ENCODE measurements at places on chromosomes 2 and 18.

DNA sequence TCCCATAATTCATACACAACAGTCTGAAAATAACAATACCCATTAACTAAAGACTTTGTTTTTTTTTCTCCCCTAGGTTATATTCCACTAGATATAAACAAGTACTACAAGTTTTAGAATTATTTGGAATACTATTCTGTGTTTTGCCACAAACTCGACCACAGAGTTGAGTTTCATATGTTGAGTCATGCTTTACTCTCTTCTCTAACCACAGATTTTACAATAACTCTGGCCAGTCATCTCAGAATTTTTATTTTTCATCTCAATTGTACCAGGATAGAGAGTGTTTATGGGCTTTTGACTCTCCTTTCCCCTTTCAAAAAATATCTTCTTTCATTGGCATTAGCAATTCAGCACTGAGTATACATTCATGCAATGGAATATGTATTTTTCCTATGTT, 348.7 kb upstream of the GALNT5 start:
- DNase-seq: no peak

DNA sequence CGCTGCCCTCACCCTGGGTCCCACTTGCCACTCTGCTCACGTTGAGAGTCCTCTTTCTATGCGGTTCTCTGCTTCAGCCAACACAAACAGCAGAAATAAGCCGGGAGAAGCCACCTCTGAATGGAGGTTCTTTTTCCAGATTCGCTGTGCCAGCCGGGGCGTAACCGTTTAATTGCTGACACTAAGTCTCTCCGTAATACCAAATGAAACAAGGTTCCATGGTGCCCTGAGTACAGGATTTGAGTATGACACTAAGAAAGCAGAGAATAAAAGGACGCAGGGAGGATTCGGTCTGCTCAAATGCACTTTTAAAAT, 37.6 kb downstream of the CTIF start:
- DNase-seq: no peak

DNA sequence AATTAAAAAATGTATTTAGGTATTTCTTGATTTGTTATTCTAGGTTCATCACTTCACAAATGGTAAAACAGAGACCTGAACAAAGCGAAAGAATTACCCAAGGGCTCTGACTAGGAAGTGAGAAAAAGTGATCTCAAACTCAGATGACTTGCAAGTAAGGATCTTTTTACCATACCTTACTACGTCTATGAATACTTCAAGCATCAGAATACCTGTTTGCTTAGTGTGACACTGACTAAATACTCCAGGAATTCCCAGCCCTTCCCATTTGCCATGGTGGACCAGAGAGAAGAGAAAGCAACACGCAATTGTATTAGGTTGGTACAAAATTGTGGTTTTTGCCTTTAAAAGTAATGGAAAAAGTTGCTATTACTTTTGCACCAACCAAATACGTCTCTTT, 35.8 kb upstream of the FIGN start:
- DNase-seq: no peak

DNA sequence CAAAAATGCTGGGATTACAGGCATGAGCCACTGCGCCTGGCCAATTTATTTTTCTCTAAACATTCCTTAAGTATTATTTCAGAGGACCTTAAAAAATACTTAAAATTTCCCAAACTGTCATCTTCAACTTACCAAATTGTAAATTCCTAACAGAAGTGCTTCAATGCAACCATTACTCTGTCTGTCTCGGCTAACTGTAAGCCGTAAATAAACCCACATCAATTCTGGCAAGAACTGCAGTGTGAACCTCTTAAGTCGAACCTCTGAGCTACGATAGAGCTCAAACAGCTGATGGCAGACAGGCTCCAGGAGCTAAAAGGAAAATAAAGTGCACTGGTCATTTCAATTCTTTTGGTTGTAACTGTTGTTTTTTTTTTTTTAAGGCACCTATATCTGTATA, 53.4 kb upstream of the ORC2 start:
- no peak for DNase-seq

DNA sequence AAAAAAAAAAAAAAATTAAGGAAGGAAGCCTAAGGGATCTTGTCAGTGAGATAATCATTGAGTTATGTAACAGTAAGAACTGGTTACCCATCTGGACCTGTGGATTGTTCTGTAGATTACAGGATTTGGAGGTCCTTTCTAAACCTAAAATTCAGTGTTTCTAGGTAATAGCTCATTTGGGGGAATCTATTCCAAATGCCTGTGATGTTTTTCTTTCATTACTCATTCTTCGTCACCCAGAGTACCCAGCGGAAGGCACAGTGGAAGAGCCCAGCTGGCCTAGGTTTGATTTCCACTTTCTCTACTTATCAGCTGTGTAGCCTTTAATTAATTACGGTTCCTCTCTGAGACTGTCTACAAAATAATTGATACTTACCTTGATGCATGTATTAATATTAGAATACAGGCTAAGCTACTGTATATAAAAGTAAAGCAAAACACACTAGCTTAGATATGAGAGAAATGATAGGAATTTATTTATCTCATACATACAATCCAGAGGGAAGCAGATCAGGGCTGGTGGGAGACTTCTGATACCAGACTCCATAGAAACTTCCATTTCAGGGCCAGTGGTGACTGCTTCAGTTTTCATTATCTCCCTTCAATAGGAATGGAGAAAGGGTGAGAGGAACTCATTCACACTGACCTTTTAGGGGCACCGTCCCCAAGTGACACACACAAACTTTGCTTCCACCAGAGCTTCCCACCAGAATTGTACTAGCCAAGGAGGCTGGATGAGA, 115.8 kb upstream of the NOSTRIN start:
- no peak for DNase-seq

- no peak for DNase-seq
Observed at GRCh38 chr2:200596774-200597570, 11.2 kb downstream of the AOX1 start.

- DNase-seq: no peak
Observed at GRCh38 chr2:53104263-53104662, 663.3 kb upstream of the CHAC2 start.

- peak; percentile 41 for DNase-seq
Observed at GRCh38 chr2:96143848-96144480, 1.3 kb downstream of the DUSP2 start.

GRCh38 chr2:158214431-158214830, 112.8 kb downstream of the UPP2 start:
- DNase-seq: no peak

DNA sequence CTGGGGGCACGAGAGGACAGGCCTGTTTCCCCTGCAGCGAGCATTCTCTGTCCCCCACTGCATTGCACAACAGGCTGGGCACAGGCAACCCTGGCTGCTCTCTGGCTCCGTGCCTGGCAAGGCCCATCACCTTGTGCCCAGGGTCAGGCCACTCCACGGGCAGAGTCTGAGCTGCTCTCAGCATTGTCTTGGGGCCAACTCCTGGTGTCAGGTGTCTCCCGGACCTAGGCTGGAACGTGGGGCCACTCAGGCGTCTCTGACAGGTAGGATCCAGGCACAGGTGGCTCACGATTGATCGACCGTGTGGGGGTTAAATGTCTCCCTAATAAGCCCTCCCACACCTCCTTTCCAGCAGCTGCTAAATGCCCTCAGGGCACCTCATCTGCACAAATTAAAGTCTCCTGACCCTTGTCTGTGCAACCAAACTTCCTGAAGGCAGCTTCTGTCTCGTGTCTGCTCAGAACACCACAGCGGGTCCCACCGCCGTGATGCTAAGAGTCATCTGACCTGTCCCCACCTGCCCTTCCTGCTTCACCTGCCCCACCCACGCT, 66.6 kb upstream of the GPC1 start:
- DNase-seq: no peak

DNA sequence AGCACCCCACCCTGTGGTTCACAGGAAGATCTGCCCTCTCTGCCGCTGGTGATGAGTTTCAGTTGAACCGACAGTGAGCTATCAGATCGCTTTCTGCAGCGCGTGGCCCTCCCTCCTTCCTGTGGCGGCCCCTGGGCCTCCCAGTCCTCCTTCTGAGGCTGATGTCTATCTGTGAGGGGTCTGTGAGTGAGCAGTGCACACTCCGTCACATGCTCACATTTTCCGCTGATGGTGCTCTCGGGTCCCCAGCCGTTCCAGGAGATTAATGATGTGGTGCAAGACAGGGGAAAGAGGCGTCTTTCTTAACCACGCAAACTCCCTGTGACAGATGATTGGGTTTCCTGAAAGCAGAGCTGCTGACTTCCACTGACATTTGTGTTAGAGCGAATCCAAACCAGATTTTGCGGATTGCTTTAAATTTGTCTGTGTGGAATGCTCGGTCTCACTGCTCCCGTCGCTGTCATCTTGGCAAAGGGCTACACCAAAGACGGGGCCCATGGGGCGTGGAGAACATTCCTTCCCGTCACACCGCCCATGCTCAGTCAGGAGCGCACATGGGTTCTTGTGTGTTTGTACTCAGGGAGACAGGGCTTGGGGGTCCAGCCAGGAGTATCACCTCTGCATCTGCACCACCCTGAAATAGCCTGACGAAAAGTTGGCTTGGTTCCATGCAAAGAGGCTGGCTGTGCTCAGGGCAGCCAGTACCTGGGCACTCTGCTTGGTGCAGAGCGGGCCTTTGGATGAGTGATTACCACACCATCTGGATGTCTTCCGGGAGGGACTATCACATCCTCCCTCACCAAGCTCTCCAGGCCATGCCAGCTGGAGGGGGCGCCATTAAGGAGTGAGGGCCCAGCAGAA, 154.7 kb upstream of the HS6ST1 start:
- DNase-seq: no peak

- no peak for DNase-seq
Observed at GRCh38 chr2:135255208-135255607, 203.1 kb downstream of the RAB3GAP1 start.

- no peak for DNase-seq
Observed at GRCh38 chr18:56645415-56646016, 5.6 kb upstream of the WDR7 start.

- no peak for DNase-seq
Observed at GRCh38 chr18:1048032-1048431, 143.4 kb downstream of the ADCYAP1 start.

DNA sequence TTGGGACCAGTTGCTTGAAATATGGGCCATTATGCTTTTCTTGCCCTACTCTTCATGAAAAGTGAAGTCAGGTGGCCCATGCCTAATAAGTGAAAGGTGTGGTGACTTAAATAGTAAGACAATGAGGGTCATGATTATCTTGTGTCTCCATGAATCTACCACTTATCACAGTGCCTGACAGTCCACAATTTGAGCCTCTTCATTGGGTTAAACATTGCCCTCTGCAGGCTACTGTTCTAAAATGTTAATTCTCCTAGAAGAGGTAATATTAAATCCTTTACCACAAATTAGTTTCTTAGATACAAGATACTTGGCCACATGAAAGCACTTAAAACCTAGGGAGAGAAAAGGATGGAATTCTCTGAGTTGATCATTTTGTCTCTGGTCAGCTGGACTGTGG, 4.0 kb downstream of the EGR4 start:
- no peak for DNase-seq

DNA sequence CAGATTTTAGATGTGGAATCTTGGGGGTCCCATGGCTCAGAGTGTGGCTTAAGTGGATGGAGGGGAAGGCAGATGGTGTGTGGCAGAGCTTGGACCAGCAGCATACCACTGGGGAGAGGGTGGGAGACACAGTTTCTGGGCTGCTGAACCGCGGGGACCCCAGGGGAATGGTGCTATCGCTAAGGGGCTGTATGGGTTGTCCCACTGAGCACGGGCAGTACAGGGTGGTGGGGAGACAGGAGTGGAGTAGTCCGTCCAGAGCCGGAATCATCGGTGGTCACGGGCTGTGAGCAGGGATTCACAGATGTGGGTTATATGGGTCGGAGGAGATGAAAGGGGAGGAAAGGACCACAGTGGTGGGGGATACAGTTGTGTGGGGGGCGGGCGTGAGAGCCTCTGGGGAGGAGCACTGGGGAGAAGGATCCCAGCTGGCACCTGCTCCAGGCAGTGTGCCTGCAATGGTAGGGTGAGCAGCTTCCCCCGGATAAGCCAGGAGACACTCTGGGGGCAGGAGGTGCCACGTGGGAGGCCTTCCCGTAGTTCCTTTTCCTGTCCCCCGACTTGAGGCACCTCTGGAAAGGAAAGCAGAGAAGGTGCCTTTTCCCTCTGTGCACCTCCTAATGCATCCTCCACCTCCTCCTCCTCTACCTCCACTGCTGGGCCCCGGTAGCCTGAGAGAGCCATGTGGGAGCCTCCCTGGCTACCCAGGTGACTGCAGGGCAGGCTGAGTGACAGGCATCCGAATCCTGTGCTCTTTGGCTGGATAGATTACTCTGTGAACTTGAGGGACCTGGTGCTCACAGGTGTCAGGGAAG, 24.9 kb downstream of the IGFBP5 start:
- DNase-seq: no peak

GRCh38 chr18:26040051-26040656, 50.3 kb downstream of the SS18 start:
- DNase-seq: no peak

GRCh38 chr2:205776139-205776538, 93.8 kb downstream of the NRP2 start:
- DNase-seq: peak; percentile 66

DNA sequence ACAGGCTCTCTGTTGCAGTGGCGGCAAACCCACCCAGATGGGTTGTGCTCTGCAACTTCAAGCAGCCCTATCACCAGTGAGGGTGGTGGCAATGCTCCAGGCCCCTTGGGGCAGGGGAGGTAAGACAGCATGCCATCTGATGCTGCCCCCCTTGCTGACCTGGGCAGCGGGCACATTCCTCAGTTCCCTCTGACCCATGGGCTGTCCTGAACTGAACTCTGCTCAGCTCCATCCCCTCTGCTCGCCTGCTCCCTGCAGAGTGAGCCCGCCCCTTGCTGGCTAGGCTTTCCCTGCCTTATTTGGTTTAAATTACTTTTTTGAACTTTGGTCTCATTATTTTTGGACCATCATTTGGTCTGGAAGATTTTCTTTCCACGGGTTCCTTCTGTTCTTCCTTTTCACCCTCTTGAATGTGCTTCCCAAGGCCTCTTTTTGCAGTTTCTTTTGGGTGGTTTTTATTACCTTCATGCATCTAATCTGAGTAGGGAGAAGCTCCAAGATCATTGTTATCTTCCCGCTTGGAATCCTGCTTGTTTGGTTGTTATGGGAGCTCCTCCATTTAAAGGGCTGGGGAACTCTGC, 565.4 kb downstream of the TNS1 start:
- no peak for DNase-seq

GRCh38 chr2:217054791-217055190, 194.9 kb upstream of the TNP1 start:
- DNase-seq: no peak

DNA sequence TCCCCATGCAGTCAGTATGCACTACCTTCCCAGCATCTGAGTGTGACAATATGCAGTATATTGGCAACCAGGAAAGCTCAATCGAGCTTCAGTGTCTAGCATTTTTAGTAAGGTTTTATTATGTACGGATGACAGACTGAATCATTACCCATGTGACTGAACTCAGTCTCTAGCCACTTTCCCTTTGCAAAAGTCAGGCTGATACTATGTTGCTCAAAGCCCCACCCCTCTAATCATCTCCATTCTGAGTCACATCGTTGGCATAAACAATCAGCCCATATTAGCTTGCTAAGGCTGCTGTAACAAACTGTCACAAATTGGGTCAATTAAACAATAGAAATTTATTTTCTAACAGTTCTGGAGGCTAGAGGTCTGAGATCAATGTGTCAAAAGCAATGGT, 25.8 kb upstream of the SRD5A2 start:
- DNase-seq: no peak

- peak; percentile 36 for DNase-seq
Observed at GRCh38 chr2:55419233-55419678, 400 bp downstream of the CCDC88A start.

GRCh38 chr2:206688990-206689389, 29.2 kb downstream of the DYTN start:
- no peak for DNase-seq

- no peak for DNase-seq
Observed at GRCh38 chr18:31146809-31147208, 15.8 kb downstream of the DSC1 start.

- no peak for DNase-seq
Observed at GRCh38 chr18:42330296-42330695, 375.3 kb downstream of the PIK3C3 start.

Data from HEK293T (cell line).